GM12865 (cell line): ENCODE measurements at places on chromosomes 16 and 17.
A peak's percentile ranks its signal among the peaks of the same experiment; 100 is the strongest.

DNA sequence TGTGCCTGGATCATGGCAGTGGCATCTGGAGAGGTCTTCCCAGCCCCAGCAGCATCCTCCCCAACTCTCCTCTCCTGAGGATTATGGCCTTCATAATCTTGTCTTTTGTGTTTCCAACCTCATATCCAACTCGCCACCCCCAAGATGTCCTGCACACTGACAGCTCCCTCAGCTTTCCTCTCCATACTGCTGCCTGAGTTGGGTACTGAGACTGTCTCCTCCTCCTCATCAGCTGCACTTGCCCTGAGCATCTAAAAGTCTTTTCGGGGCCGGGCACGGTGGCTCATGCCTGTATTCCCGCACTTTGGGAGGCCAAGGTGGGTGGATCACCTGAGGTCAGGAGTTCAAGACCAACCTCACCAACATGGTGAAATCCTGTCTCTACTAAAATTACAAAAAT lies 2.0 kb downstream of the CD300LB start:
- no peak for DNase-seq

- peak; percentile 65 for DNase-seq
Measured at GRCh38 chr17:46942441-46943217, 19.7 kb downstream of the GOSR2 start.

DNA sequence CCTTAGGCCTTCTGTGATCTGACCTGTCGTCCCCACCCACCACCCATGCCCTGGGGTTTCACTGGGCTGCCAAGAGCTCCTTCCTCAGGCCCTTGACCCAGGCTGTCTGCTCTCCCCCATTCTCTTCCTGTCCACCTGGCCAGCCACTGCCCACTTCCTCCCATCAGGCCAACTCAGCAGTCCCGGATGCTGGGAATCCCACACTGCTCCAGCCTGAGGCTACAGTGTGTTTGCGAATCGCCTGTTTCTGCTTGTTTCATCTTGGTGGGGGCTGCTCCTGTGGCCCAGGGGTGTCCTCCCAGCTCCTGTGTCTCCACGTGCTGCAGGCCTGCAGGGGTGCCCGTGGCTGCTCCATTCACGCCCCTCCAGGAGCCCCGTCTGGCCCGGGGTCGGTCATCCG lies 839 bp upstream of the METRN start:
- no peak for DNase-seq

GRCh38 chr16:398561-399339 lies 1.8 kb downstream of the NME4 start:
- DNase-seq = no peak

- DNase-seq = no peak
Measured at GRCh38 chr16:7602291-7602950, 269.8 kb downstream of the RBFOX1 start.

DNA sequence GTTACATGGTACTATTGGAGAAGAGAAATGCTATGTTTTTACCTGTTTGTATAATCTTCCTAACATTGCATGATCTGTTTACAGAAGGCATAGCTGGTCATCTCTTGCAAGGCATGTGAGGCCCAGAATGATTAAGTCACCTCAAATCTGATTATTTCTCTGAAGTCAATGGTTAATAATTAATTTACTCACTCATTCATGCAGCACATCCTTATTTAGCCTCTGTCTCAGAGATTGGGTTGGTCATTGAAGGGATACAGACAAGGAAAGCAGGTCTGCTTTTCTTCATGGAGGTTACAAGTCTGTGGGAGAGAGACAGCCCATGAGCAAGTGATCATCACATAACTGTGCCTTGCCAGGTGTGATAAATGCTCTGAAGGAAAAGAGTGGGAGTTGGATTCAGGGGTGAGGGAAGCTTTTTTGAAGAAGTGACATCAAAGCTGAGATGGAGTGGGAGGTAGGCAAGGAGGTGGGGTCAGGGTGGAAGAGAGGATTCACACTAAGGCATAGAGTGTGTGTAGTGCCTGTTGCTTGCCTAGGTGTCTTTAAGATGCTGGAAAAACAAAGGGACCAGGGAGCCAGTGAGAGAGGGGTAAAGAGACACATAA lies 16.3 kb upstream of the RBFOX1 start:
- no peak for DNase-seq
